ENCODE measurements at places on chromosomes 1 and 21.

GRCh38 chr1:98211271-98211845, 290.5 kb upstream of the DPYD start:
- no peak for DNase-seq

GRCh38 chr1:153984123-153984894, 1.8 kb downstream of the RAB13 start:
- DNase-seq = no peak

GRCh38 chr1:37040773-37041172, 6.5 kb upstream of the GRIK3 start:
- DNase-seq = no peak

- DNase-seq = no peak
These were observed 724 bp downstream of the DOCK7 start for GRCh38 chr1:62687421-62687902.

DNA sequence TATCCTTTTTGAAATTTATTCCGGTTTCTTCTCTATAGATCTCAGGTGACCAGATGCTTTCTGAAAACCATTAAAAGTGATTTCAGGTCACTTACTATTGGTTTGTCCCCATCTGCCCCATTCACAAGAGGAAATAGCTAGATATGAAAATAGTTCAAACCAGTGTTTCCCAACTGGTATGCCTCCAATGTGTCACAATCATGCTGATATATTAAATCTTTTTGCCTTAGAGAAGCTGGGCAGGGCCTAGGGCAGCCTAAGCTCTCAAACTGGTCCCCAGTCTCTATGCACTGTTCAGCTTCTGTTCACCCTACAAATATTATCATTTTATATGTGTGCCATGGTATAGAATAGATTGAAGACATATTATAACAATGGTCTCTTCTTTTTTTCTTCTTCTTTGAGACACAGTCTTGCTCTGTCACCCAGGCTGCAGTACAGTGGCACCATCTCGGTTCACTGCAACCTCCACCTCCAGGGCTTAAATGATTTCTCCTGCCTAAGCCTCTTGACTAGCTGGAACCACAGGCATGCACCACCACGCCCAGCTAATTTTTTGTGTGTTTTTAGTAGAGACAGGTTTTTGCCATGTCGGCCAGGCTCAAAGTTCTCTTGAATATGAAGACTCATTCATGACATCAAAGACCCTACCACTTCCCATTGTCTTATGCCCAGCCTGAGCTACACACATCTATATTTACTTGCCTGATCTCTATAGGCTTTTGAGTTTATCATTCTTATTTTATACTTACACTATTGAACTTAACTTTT, 15.7 kb downstream of the PTPN22 start:
- no peak for DNase-seq

- DNase-seq = no peak
These were observed 6.8 kb downstream of the CFAP410 start for GRCh38 chr21:44332383-44332782.

- DNase-seq = peak; percentile 36
These were observed 15.8 kb downstream of the ODF2L start for GRCh38 chr1:86380257-86380861.

DNA sequence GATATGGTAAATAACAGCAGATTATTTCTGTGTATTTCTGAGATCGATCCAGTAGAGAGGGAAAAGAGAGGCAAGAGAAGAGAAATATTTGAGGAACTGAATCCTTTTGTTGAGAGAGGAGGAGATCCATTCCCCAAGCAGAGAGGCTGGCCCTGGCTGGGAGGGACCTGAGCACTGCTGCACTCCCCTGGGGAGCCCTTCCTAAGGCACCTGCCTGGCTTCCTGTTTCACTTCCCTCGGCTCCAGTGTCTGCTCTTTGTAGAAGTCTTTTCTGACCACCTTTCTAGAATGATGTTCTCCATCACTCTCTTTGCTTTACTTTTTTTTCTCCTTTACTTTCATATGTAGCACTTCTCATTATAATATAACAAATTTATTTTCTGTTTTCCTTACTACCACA, 42.3 kb upstream of the SLC6A9 start:
- DNase-seq = no peak

GRCh38 chr1:212153635-212154034, 118.1 kb downstream of the DTL start:
- no peak for DNase-seq

DNA sequence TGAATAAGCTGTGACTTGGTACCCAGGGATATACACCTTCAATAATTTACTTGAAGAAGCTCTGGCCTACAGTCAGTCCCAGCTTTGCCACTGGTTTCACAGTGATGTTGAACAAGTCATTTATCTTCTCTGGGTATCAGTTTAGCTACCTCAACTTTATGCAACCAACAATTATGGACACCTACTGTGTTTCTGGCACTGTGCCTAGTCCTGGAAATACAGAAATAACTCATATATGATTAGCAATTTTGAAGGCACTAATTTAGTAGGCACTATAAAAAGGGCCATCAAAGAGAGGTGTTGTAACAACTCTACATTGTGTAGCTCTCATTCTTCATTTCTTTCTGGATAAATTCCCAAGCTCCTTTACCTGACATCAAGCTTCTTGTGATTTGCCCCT, 88.6 kb upstream of the SPATA6 start:
- peak; percentile 45 for DNase-seq

- DNase-seq = no peak
These were observed 116.2 kb downstream of the TGFBR3 start for GRCh38 chr1:91769742-91770141.

GRCh38 chr1:77984629-77985028, 5.8 kb upstream of the FUBP1 start:
- no peak for DNase-seq

Data from NCI-H748 treated with DMSO at 0.1 percent for 48 hours (cell line).